ENCODE measurements at places on chromosomes 3 and 15.

DNA sequence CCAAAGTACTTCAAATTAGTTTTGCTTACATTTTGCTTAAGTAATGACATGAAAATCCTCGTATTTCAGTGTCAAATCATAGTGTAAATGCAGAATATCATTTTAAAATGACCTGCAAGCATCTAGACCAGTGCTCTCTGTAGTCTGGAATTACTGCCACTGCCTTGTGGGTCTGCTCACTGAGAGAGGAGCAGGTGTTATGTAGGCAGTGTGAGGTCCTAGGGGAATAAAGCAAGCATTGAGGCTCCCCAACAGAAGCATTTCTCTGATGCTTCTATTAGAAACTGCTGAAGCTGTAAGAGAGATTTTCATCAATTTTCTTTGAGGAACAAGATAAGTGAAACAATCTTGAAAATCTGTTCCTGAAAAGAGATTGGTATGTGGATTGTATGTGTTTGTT, 253.2 kb downstream of the BBX start:
- no peak for DNase-seq

- DNase-seq: no peak
Measured at GRCh38 chr3:195859846-195860411, 48.2 kb upstream of the MUC4 start.

- DNase-seq: peak; percentile 51
Measured at GRCh38 chr15:52527911-52528563, 643 bp downstream of the MYO5A start.

DNA sequence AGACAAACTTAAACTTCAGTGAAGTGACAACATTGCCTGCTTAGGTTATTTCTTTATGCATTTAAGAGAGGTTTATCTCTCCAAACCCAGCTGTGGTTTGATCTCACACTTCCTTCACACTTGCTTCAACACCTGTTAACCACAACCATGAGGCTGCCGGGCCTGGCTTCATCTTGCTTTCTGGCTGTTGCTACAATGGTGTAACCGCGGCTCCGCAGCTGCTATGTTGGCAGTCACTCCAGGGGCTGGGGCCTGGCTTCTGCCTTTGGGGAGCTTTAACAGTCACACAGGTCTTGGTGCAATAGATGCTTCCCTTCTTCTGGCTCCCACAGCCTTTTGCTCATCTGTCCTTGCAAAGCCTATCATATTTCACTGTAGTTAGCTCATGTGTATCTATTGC, 72.9 kb upstream of the MNS1 start:
- no peak for DNase-seq

DNA sequence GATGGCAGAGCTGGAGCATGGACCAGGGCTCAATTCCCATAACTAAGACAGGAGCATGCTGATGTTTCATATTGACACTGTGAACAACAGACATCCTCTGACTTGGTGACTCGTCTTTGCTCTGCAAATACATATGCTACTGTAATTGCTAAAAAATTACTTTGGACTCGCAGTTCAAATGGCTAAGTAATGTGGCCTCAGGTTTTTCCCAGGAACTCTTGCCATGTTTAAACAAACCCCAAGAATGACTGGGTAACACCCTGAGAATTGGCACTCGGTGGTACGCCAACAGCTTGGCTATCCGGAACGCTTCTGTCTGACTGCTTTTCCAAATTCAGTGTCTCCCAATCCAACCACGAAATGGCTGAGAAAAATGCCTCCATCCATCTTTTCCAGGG, 456.7 kb upstream of the THBS1 start:
- DNase-seq: no peak

DNA sequence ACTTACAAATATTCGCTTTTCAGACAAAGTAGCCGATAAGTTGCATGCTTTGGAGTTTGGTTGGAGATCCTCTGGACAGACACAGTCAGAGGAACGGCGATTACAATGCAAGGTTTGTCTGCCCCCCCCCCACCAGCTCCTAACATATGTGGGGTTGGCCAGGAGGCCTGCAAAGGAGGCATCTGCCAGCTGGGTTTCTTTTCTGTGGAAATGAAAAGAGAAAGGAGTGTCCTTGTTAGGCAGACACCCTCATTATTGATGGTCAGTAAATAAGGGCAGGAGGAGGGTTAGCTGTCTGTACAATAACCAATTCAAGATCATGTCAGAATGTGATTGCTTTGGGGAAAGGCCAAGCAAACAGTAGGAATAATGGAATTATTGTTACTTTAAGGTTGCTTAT, 49.1 kb downstream of the TLNRD1 start:
- no peak for DNase-seq

DNA sequence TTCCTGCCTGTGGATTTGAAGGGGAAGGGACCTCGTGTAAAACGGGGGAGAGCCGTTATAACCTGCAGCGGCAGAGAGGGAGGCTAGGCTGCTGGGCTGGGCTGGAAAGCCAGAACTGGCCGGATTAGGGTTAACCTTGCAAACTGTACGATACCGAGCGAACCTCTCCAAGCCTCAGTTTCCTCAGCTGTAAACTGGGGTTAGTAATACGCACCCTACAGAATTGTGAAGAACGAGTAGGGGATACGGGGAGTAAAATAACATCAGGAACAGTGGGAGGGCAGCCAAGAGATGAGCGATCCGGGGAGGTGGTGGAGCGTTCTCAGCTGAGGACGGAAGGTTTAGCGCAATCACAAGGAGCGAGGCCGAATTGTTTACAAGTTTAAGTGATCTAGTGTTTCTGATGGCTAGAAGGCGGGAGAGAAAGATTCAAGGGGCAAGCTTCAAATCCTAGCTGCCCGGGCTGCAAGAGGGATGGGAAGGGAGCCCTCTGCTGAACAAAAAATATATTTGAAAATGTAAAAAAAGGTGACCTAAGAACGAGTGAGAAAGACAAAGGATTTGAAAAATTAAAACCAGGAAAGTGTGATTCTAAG, 768 bp upstream of the SEMA5B start:
- peak; percentile 64 for DNase-seq

DNA sequence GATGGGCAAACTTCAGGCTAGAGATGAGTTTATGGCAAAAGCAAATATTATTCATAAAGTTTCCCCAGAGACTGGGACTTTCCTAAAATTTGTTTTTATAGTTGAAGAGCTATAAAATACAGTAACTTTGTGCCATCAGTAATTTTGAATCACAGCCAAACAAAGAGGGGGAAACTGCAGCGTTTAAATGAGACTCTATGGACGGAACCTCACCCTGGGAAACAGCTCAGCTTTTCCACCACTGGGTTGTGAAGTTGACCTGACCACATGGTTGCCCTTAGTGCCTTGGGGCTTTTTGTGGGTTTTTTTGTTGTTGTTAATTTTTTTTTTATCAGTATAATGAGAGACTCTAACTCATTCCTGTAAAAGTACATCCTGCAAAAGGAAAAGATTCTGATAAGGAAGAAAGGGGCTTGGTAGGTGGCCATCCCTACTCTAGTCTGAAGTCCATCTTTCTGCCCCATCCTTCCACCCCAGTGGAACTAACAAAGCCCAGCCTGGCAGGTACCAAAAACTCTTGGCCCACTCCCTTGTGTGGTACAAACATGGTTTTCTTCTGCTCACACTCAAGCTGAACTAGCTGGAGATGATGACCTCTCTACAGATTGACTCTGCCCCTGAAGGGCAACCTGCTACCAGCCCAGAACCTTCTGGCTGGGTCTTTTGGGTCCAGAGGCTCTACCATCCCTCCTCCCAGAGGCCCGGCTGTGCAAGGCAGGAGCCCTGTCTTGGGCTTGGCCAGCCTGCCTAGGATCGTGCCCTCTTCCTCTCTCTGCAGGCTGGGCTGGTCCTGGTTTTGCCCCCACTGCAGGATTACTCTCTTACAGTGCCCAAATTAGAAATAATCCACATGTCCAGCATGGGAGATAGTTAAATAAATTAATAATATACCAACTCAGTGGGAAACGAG, 41.2 kb downstream of the RLBP1 start:
- no peak for DNase-seq

DNA sequence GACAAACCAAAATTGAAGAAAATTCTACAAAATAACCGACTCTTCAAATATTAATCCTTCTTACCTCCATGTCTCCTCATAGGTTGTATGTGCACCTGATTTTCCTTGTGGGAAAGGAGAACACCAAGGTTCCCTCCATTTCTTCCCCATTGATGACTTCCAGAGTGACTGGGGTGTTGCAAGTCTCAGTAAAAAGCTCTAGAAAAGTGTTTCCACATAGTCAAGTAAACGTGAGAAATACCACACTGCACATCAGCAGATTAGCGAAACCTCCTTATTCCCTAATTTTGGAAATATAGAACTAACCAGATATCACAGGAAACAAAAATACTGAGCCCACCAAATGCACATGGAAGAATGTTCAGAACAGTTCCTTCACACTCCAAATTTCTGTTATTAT, 4.9 kb upstream of the RPN1 start:
- no peak for DNase-seq

GRCh38 chr15:101494251-101494796, 4.8 kb upstream of the PCSK6 start:
- DNase-seq: no peak

DNA sequence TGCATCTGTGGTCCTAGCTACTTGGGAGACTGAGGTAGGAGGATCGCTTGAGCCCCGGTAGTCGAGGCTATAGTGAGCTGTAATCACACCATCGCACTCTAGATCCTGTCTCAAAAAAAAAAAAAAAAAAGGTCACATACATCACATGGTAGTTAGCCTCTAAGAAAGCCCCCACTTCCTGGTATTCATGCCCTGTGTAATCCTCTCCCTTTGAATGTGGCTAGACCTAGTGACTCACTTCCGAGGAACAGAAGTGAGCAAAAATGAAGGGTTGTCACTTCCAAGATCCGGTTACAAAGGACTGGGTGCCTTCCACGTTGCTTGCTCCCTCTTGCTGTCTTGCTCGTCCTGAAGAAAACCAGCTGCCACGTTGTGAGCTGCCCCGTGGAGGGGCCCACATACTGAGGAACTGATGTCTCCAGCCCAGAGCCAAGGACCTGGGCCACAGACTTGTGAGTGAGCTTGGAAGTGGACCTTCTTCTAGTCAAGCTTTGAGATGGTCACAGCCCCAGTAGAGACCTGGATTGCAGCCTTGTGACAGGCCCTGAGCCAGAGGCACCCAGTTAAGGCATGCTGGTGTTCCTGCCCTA, 12.6 kb upstream of the LCTL start:
- DNase-seq: no peak

DNA sequence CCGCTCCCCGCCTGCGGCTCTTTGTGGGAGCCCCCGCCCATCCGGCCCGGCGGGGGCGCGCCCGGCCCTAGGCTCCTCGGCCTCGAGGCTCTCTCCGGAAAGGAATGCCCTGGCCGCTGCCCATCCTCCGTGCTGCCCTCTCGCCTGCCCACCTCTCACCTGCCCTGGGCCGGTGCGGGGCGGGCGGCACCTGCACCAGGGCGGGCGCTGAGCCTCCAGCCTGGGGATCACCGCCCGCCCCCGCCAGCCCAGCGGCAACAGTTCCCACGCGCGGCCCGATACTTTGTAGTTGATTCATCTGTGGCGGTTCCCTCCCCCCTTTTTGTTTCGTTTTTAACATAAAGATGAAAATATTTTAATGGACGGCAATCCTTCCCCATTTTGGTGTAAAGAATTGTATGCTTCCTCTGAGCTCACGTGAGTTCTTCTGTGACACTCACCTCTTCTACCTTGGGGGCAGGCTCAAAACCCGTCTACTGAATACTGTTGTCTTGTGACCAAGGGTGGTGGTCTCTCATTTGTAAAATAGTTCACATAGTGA, 1.9 kb downstream of the KLF13 start:
- peak; percentile 35 for DNase-seq

GRCh38 chr3:7798276-7798675, 703.3 kb upstream of the LMCD1 start:
- no peak for DNase-seq

- no peak for DNase-seq
Measured at GRCh38 chr3:45670991-45671390, 18.2 kb upstream of the SACM1L start.

DNA sequence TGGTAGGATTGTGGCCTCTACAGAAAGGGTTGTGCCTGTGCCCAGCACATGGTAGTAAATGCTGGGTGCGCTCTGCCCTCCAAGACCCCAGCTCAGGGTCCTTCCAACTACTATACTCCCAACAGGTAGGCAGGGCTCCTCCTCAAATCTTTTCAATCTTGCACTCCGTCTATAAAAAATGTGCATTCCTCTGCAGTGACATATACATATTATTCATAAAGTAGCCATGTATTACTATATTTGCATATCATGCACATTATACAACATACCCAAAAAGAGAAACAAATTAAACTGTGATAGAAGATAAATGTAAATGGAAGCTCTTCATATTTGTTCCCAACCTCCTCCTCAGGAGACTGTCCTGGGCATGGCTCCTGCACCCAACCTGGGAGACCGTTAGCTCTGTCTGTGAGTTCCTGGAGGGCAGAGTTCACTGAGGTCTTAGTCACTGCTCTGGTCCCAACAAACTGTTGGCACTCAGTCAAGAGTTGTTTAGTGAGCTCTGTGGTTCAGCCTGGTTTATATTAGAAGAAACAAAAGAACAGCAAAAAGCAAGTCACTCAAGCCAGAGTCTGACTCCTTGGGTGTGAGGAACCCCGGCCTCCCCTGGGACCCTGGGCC, 47.7 kb upstream of the GRIP2 start:
- no peak for DNase-seq

DNA sequence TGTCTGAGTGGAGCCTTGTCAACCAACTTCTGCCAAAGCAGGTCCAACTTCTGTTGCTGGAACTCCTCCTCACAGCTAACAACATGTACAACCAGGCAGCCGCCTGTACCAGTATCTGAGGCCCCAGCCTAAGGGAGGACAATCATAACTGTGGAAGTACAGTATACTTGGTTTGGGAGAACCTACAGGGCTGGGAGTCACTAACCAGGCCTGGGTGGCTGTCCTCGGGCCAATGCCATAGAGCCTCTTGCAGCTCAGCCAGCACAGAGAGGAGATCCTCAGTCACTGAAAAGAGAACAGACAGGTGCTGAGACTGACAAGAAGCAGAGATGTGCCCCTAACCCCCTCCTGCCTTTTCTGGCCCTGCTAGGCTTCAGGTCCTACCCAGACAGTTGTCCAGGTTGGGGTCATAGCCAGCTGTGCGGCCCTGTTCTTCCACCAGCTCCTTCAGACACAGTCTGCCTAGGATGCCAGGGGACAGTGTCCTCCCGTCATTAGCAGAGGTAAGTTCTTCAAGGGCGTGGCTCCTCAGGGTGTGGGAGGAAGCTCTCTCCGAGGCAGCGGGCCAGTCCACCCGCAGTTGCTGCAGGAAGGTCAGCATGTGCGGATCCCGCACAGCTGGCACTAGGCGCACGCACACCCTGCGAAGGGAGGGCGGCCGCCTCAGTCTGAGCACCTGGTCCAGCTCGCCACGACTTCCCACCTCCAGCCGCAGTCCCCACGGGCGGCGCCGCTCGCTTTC, 980 bp downstream of the DALRD3 start:
- no peak for DNase-seq

DNA sequence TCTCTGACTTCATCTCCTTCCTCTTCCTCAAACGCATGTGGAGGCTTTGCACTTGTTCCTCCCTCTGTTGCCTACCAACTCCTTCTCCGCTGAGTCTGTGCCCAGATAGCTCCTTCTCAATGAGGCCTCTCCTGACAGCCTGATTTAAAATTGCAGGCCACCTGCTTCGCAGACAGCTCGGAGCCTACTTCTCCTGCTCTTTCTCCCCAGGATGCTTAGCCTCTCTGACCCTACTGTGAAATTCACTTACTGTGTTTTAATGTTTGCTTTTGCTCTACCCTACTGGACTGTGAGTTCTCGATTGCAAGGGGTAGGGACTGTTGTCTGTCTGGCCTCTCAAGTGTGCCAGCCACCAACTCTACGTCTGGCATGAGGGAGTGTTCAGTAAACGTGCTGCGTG, 83.4 kb downstream of the EEFSEC start:
- no peak for DNase-seq
